ENCODE measurements at places on chromosomes 1 and 21.

DNA sequence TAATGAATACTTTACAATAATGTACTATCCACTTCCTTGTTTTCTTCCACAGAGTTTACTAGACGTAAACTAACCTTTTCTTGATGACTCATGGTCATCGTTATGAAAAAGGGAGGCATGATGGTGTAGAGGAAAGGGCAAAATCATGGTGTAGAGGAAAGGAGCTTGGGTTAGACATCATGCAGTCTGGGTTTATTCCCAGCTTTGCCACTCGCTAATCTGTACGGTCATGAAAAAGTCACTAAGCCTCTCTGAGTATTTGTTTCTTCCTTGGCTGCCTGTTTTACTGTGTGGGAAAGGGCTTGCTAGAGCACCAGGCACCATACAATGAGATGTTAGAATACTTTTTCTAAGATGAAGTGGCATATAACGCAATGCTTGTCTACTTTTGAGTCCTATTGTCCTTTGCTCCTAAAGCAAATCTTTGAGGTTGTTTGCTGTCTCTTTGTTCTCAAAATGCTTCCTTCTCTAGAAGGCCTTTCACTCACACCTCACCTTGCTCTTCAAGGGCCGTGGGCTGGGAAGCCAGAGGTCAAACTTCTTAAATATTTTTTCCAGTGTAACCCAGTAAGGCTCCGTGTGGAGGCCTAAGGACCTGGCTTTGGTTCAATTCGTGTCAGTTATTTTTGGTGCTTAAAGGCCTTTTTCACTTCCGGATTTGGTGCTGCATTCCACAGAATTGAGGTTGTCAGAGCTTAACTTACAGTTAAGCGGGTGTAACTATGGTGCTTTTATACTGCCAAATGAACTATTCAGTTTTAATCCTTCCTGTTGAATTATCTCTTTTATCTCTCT, 9.9 kb upstream of the ETV3 start:
- no peak for DNase-seq

GRCh38 chr21:14911351-14911750, 153.4 kb downstream of the NRIP1 start:
- DNase-seq, result no peak

DNA sequence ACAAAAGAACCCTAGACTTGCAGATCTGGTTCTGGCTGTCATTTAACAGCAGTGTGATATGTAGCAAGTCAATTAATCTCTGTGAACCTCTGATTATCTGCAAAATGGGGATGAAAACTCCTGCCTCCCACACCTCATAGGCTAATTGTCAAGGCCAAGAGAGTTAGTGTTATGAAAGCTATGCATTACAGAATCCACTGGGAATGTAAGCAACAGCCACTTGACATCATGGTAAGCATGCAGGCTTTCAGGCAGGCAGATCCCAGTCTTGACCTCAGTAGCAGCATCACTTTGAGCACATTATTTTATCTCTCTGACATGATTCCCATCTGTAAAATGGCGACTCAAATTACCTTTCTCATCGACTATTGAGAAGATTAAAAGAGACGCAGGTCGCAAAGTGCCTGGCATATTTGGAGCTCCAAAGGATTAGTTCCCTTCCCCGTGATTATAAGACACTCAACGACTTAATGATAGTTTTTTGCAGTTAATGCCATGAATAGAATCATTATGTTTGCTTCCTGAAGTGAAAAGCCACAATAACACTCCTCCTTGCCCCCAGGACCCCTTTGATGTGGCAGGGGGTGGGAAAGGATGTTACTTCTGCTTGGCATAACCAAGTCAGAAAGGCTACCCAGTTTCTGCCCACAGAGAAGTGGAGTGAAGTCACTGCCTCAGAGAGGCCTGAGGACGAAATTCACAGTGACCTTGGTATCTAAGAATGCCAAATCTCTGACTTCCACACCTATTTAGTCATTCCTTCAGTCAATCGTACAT, 273.0 kb upstream of the NFIA start:
- no peak for DNase-seq

DNA sequence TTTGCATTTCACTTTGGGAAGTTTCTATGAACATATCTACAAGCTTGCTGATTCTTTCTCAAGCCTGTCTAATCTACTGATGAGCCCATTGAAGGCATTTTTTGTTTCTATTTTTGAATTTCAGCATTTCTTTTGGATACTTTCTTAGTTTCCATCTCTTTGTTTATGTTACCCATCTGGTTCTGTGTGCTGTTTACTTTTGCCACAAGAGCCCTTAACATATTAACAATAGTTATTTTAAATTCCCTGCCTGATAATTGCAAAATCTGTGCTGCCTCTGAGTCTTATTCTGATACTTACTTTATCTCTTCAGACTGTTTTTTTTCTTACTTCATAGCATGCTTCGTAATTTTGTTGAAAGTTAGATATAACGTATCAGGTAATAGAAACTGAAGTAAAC, 75.8 kb upstream of the ZRANB2 start:
- DNase-seq, result no peak

- DNase-seq, result no peak
Observed at GRCh38 chr1:192243721-192244120, 73.1 kb upstream of the RGS21 start.

Data from activated CD4-positive, alpha-beta T cell treated with anti-CD3 and anti-CD28 coated beads, Interleukin-2, Interleukin-6, amounts not matched to agents 100 ng/mL and 50 ng/mL, durations not matched to agents 16 hours and 8 hours (primary cell).